Stimulated activated CD4-positive, alpha-beta T cell treated with anti-CD3 and anti-CD28 coated beads, TNF-alpha, amount 100 ng/mL, for 1 hour (primary cell): ENCODE measurements at places on chromosomes 3 and 15.

GRCh38 chr15:84785053-84785452 is 32.1 kb upstream of the ALPK3 start:
- DNase-seq, result no peak

DNA sequence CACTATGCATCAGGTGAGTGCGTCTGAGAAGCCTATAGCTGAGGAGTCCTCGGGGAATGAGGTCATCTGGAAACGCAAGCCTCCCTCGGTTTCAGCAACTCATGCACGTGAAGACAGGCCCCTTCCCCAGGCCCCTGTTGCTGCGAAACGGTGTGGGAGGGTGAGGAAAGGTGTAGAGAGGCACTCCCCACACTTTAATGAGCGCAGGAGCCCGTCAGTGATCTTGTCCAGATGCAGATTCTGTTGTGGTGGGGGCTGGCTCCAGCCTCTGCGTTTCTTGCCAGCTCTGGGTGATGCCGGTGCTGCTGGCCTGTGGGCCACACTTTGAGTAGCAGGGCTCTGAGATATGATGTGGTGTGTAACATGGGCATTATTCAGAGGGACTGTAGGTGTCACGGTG is 38.6 kb upstream of the LACTB start:
- DNase-seq, result no peak

GRCh38 chr15:63061975-63062374 is 19.4 kb downstream of the TPM1 start:
- no peak for DNase-seq

GRCh38 chr3:8643693-8644365 is 769 bp downstream of the SSUH2 start:
- no peak for DNase-seq

- DNase-seq, result no peak
Observed at GRCh38 chr3:20648294-20648693, 462.3 kb upstream of the SGO1 start.
